ENCODE measurements at places on chromosomes 7 and 10.

- no peak for DNase-seq
Observed at GRCh38 chr7:104936546-104936945, 77.5 kb upstream of the KMT2E start.

DNA sequence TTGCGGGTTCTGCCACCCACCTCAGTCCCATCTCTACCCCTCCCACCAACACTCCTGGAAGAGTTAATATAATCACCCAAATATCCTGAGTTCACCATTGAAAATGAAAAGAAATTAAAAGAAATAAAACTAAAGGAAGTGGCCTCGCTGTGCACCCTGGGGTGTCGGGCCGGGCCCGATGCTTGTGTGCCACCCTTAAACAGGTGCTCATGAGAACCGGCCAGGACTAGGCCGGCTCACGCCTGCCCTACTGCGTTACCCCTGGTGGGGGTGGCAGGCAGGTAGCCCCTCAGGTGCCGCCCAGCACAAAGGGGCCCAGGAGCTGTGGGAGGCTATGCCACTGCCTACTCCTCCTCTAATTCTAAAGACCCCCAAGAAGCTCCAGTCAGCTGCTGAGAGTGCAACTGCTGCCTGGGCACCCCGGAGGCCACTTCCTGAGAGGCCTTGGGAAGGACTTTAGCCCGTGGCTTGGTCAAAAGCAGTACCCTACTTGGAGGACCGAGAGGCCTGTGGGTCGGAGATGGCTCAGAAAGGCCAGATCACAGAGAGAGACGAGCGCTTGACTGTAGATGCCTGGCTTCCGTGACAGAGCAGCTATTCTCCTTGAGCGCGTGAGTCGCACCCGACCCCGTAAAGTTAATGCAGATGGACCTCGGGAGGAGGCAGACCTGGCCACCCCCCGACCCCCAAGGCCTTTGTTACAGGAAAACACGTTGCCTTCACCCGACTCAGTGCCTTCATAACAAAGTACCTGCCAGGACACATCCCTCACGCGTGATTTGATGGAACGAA lies 51.0 kb upstream of the PPP2R2D start:
- no peak for DNase-seq

GRCh38 chr7:70353946-70354335 lies 755.7 kb downstream of the AUTS2 start:
- DNase-seq = no peak

GRCh38 chr10:17607603-17608332 lies 9.4 kb downstream of the HACD1 start:
- DNase-seq = no peak

DNA sequence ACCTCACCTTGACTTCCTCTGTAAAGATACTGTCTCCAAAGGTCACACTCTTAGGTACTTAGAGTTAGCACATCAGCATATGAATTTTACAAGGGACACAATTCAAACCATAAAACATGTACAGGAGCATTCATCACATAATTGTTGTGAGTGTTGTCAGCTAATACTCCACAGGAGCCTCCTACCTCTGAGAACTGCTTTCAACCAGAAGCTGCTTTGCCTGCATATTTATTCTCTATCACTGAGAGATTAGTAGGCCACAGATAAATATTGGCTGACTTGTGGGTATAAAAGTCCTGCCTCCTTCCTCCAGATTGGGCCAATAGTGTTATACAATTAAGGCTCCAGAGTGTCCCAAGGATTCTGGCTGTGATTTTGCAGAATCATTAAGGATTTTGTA lies 1207.0 kb downstream of the XPNPEP1 start:
- DNase-seq = no peak

GRCh38 chr7:78315119-78315518 lies 516.5 kb downstream of the PHTF2 start:
- DNase-seq = no peak

- no peak for DNase-seq
Observed at GRCh38 chr7:25853314-25853713, 298.7 kb upstream of the NFE2L3 start.

DNA sequence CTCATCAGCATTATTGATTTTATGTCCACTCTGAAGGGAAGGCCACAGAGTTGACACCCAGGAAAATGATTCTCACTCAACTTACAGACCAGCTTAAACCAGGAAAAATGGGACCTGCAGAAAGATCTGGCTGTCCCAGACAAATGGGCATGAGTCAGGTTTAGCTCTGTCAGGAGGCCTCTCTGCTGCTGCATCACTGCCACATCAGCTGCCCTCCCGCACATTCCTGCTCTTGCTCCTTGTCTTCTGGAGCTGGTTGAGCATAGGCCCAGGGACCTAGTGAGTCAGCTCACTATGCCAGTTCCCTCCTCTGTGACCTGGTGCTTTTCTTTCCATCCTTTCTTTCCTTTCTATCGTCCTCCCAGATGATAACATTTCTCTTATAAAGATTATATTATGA lies 18.8 kb upstream of the SMNDC1 start:
- no peak for DNase-seq

GRCh38 chr7:78437118-78437517 lies 638.5 kb downstream of the PHTF2 start:
- DNase-seq = no peak

DNA sequence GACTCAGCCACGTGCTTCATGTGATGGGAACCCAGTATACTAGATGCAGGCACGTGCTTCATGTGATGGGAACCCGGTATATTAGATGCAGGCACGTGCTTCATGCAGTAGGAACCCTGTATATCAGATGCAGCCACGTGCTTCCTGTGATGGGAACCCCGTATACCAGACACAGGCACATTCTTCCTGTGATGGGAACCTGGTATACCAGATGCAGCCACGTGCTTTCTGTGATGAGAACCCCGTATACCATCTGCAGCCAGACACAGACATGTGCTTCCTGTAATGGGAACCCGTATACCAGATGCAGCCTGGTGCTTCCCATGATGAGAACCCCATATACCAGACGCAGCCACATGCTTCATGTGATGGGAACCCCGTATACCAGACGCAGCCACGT lies 44.0 kb downstream of the MGMT start:
- no peak for DNase-seq

DNA sequence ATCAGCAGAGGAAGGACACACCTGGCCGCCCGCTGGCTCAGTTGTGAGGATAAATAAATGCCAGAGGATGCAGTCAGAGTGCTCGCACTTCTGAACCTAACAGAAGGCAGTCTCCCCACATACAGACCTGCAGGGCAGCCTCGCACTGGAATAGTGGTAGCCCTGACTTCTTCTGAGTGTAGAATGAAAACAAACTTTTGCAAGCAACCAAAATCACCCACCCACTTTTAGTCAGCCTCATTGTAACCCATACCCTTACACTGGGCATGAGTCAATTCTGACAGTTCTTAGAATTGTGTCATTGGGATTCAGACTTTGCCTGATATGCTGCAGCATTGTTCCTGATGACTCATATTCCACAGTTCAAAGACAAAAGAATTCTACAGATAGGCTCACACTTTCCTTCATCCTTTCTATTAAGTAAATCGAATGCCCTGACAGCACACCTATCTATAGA lies 167.0 kb upstream of the CDK1 start:
- DNase-seq = no peak

GRCh38 chr7:104045183-104045582 lies 55.7 kb upstream of the RELN start:
- DNase-seq = no peak

DNA sequence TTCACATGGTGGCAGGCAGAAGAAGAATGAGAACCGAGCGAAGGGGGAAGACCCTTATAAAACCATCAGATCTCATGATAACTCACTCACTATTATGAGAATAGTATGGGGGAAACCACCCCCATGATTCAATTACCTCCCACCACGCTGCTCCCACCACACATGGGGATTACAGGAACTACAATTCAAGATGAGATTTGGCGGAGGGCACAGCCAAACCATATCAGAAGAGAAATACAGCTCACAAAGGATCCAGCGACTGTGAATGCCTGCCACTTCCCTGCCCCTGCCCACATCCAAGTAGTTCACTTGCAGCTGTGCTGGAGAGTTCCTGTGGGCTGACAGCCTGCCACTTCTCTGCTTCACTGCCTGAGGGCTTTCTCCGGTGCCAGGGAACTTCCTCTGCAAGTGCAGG lies 148.7 kb downstream of the C7orf25 start:
- DNase-seq = no peak

GRCh38 chr7:44288811-44289340 lies 36.5 kb downstream of the CAMK2B start:
- peak; percentile 8 for DNase-seq

DNA sequence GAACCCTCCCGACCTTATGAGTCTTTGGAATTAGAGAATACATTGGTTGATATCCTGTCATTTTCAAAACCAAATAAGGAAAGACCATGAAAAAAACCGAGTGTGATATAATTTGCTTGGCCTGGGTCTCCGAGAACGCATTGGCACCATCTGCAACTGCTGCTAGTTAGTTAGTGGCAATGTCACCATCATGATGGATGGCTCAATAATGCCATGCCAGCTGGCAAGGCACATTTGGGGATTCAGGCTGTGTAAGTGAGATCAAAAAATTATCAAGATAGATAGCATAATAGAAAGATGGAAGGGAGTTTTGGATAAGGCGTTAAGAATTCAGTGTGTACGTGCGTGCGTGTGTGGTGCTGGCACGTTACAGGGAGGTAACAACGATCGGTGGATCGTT lies 134.7 kb upstream of the TCERG1L start:
- DNase-seq = no peak

GRCh38 chr7:122689346-122690109 lies 9.4 kb downstream of the RNF133 start:
- no peak for DNase-seq

GRCh38 chr10:59082249-59082648 lies 94.2 kb upstream of the PHYHIPL start:
- no peak for DNase-seq

Measured in CD4-positive, alpha-beta T cell treated with Interleukin-15 for 1 hour (primary cell).